Naive thymus-derived CD8-positive, alpha-beta T cell (primary cell): ENCODE measurements at places on chromosomes 1 and 21. TPM values are rescaled to one million over a fixed set of nuclear protein-coding genes. Genes with fewer than 3 reads are reported as not detected.

DENND2D gene
- total RNA-seq: 289 TPM

WASF2 gene
- 183 TPM for total RNA-seq

PTGFR gene
- not detected for total RNA-seq

PIK3CD gene
- total RNA-seq: 343 TPM

ETNK2 gene
- total RNA-seq: 4.2 TPM

PDXK gene
- total RNA-seq: 56.3 TPM

OLFM3 gene
- total RNA-seq: not detected

TP73 gene
- total RNA-seq: not detected

PTPN7 gene
- 37.4 TPM for total RNA-seq

PKP1 gene
- total RNA-seq: not detected

TCHHL1 gene
- not detected for total RNA-seq

DNA sequence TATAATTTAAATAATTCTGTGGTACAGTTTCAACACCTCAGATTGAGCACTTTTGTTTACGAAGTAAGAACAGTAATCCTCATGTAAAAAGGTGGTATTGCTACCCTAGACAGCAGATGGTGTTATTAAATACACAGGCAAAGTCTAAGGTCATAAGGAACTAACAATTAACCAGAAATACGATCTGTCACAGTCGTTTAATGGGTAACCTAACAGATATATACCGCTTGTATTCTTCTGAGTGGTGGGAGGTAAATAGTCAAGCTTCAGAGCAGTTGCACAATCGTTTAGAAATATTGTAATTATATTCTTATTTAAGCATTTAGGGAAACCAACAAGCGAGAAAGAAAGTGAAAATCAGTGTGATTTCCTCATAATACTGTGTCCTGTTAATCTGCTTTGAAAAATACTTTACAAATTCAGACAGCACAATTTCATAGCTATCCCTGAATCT is 9.8 kb upstream of the IRF2BP2 start:
- DNase-seq: no peak

DNA sequence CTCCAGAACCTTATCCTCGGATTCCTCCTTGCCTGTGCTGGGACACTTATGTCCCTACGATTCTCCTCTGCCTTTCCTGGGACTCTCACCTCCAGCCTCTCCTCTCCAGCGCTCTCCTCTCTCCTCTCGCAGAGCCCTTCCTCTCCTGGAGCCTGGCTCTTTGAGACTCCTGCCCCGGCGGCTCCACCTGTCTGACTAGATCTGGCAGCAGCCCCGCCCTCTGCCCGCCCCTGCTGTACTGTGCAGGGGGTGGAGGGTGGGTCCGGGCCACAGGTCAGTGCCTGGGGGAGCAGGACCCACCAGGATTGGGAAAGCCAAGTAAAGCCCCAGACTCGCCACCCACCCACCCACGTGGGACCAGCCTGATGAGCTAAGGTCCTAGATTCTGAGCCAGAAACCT is 1.6 kb downstream of the ELOVL1 start:
- no peak for DNase-seq

- DNase-seq: no peak
Measured at GRCh38 chr1:236247286-236247685, 34.5 kb downstream of the ERO1B start.

DNA sequence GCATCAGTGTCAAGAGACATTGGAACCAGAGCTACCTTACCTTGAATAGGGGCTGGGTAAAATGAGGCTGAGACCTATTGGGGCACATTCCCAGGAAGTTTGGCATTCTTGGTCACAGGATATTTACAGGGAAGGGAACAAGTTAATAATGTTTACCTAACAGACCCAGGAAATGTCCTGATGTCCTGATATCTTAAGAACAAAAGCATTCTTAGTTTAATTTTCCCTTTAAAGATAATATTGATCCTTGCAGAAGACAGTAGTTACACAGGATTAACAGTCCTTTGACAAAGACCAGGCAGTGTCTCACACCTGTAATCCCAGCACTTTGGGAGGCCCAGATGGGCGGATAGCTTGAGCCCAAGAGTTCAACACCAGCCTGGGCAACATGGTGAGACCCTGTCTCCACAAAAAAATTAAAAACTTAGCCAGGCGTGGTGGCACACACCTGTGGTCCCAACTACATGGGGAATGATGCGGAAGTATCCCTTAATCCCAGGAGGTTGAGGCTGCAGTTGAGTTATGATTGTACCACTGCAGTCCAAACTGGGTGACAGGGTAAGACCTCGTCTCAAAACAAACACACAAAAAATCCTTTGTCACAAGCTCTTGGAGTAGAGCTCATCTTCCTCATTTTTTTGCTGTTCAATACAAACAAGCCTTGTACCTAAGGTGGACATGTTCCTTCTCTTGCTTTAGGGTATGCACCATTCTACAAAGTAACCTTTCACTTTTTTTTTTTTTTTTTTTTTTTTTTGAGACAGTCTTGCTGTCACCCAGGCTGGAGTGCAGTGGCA is 1.3 kb upstream of the TOMM20 start:
- DNase-seq: no peak

GRCh38 chr1:29162476-29163138 is 19.1 kb downstream of the SRSF4 start:
- DNase-seq: no peak

GRCh38 chr1:46767649-46768282 is 31.1 kb upstream of the CYP4B1 start:
- no peak for DNase-seq

DNA sequence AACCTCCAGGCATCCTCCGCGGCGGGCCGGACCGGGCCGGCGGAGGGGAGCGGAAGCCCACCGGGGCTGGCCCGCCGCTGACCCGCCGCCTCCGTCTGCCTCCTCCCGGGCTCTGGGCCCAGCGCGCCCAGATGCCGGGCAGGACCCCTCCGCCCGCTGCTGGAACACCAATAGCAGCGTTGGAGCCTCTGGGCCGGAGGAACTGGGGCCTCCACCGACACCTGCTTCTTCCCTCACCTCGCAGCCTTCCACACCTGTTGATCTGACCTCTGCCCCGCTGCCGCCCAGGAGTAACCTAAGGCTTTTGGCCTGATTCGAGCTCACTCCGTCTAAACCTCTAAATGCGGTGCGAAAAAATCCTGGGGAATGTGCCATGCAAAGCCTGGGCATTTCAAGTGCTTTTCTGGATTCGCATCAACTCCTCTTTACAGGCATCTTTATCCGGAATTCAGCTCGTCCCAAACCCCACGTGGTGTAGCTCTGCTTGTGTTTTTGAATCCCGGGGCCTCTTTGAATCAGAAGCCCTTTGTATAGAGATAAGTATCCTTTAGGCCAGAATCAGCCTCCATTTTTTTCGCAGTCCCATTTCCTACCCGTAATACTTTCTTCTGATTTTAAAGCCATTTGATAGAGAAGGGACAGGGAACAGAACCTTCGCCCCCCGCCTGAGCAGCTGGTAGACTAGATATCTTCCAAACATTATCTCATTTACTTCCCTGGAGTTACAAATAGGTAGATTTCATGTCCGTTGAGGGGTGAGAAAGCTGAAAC is 680 bp upstream of the CNN3 start:
- no peak for DNase-seq

GRCh38 chr1:185317886-185318310 is 855 bp upstream of the IVNS1ABP start:
- peak; percentile 55 for DNase-seq

- no peak for DNase-seq
Measured at GRCh38 chr1:212040629-212041412, 5.3 kb downstream of the DTL start.

- DNase-seq: no peak
Measured at GRCh38 chr1:99152132-99152531, 112.2 kb upstream of the PLPPR4 start.

DNA sequence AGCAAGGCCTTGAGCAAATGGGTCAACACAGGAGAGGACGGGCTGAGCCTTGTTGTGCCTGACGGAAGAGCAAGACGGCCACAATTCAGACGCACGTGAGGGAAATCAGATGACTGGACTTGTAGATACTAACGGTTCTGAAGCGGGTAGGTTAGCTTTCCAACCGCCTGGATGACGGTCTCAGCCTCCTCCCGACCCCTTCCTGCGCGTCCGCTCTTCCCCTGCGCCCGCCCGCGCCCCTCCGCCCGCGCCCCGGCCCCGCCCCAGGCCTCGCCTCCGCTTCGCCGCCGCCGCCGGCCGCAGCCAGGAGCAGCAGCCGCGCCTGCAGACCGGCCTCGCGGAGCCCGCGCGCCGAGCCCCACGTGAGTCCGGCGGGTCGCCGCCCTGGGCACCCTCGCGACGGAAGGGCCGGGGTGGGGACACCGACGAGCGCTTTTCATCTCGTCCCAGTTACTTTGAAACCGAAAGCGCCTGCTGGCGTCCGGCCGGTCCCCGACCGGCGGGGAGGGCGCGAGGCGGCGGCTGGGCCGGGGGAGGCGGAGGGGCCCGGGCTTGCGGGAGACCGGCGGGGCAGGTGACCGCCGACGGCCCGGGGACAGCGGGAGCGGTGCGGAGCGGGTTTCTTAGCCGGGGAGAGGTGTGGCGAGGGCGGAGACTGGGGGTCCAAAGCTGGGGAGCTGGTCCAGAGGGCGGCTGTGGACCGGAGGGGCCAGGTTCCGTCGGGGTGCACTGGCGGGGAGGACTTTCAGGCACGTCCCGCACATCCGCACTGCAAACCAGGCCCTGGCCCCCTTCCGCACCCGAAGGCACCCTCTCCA is at the start of gene TRAF5:
TRAF5 (plus strand) TSS at position 306 of the 818 bp plus-strand sequence. CDS start 26,407 bp downstream, outside the sequence.
- DNase-seq: peak; percentile 57

GRCh38 chr21:45292399-45293219 is 4.9 kb upstream of the POFUT2 start:
- DNase-seq: peak; percentile 75

DNA sequence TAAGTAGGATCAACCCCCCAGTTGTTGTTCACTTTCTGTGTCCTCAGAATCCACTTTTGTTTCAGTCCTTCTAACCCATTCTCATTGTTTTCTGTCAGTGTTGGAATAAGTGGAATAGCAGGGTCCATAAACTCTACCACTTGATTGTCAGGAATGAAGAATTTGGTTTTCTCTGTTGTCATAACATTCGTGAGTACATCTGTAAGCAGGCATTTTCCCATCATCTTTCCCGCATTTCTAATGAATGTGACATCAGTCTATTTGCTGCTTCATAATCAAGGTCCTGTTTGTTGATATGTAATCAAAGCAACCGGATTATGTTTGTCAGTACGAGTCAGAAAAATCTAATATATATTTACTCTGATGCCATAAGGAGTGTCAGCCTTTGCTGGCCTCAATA is 147.1 kb downstream of the KIF26B start:
- no peak for DNase-seq

- no peak for DNase-seq
Measured at GRCh38 chr1:93394514-93394913, 48.8 kb downstream of the DR1 start.

GRCh38 chr1:3775490-3776230 is 3.1 kb downstream of the SMIM1 start:
- peak; percentile 28 for DNase-seq

GRCh38 chr21:31731056-31731856 is 662 bp downstream of the SCAF4 start:
- DNase-seq: peak; percentile 68

- DNase-seq: no peak
Measured at GRCh38 chr1:236535190-236535589, 11.4 kb downstream of the LGALS8 start.

GRCh38 chr1:239575113-239575512 is 188.7 kb downstream of the CHRM3 start:
- DNase-seq: no peak

- DNase-seq: no peak
Measured at GRCh38 chr1:2865000-2865399, 63.5 kb upstream of the TTC34 start.

DNA sequence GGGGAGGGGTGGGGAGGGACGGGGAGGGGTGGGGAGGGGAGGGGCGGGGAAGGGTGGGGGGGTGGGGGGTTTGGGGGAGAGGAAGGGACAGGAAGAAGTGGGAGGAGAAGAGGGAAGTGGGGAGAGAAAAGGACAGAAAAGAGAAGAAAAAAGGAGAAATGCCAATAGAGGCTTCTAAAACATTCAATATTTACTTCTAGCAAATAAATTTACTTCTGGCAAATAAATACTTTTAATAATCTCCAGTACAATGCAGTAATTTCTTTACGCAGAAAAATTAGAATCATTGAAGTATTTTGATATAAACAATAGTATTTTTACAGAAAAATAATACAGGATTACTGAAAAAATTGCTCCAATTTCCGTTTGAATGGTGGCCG is 9.4 kb upstream of the GPR161 start:
- DNase-seq: no peak

DNA sequence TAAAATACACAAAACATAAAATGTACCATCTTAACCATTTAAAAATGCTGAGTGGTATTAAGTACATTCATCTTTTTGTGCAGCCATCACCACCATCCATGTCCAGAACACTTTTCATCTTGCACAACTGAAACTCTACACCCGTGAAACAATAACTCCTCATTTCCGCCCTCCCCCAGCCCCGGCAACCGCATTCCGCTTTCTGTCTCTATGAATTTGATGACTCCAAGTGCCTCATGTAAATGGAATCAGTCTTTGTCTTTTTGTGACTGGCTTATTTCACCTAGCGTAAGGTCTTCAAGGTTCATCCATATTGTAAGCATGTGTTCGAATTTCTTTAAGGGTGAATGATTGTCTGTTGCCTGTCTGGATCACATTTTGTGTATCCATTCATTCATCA is 37.2 kb downstream of the SCCPDH start:
- DNase-seq: no peak

GRCh38 chr1:200684015-200684414 is 14.3 kb upstream of the DDX59 start:
- DNase-seq: no peak

GRCh38 chr1:6580593-6581409 is 1.0 kb downstream of the ZBTB48 start:
- DNase-seq: no peak

DNA sequence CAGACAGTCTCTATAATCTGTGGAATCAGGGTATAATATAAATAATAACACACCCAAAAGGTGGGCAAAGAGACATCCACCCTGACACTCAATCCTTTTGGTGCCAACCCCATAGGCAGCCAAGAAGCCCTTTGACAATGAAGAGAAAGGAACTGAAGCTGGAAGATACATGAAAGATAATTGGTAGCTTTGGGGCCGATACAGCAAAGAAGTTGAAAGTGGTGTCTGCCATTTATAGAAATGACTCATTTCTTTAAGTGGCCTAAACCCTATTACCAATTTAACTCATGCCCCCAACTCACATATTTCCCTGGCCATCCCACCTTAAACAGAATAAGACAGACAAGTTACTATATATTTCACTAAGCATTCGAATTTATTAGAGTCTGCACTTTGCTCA is 167.0 kb downstream of the ZC3H11B start:
- DNase-seq: no peak

DNA sequence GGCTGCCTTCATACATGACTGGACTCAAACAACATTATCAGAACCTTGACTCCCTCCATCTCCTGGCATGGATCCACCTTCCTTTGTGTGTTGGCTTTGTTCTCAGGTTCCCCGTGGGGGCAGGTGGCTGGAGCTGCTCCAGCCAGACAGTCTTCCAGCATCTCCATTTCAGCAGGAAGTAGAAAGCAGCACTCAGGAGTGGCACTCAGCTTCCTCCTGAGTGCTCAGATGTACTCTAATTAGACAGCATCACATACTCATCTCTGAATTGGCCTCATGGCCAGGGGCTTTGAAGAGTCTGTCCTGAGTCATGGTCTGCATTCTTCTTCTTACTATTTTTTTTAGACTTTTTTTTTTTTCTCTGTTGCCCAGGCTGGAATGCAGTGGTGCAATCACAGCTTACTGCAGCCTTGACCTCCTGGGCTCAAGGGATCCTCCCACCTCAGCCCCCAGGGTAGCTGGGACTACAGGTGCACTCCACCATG is 27.9 kb downstream of the OVAAL start:
- no peak for DNase-seq
